ENCODE measurements at places on chromosomes 6 and 20. TPM values are rescaled to one million over a fixed set of nuclear protein-coding genes. Genes with fewer than 3 reads are reported as not detected.
A peak's percentile ranks its signal among the peaks of the same experiment; 100 is the strongest.

DNA sequence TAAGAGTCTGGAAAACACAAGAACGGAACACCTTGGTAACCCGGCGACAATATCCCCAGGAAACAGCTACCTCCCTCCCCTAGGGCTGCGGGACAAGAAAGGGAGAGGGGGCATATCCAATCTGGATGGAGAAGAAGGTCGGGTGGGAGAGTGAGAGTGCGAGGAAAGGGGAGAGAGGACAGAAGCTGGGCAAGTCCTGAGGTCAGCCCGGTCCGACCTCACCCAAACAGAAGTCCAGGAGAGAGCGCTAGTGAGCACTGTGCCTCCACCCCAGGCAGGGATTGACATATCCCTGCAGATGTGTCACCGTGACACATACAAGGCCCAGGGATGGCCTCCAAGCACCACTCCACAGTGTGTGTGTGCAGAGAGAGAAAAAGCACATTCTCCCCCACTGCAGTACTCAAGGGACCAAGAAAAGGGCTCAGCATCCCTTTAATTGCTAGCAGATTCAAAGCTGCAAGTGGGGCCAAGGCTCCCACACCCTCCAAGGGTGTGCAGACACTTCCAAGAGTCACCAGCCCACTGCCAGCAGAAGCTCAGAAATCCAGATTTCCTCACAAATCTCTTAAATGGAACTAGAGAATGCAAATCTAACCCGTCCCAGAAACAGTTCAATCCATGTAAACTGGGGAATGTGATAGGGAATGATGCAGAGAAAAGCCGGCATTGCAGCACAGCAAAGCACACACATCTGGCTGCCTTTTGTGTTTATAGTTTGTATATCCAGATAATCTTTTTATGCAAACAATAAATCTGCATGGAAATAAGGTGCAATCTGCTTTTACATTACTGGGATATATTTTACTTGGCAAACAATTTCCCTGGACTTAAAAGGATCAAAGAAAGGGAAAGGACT lies 3.1 kb downstream of the PXDC1 start:
- no peak for DNase-seq

- no peak for DNase-seq
Measured at GRCh38 chr6:69265090-69265489, 531.7 kb downstream of the LMBRD1 start.

GRCh38 chr6:39893286-39893685 lies 41.0 kb downstream of the MOCS1 start:
- DNase-seq, result no peak

GRCh38 chr6:42727087-42727611 lies 4.8 kb upstream of the PRPH2 start:
- DNase-seq, result no peak

GPANK1 gene
- 16.8 TPM for polyA plus RNA-seq

DNA sequence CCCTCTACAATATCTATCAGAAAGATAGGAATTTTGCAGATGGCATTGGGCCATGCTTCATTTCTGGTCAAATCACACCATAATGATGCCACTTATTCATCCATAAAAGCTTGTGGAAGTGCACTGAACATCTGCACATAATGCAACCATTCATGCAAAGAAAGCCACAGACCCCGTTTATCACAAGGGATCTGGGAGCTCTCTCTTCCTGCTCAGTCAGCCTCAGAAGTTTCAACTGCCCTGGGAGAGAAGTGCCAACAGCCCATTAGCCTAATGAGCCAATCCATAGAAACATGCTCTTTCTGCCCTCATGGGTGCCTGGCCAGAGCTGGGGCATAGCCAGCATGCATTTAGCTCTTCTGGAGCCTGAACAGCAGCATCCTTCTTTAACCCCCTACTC lies 85.8 kb downstream of the SLC35F1 start:
- DNase-seq, result no peak

FAM50B gene
- polyA plus RNA-seq, result 12.4 TPM

GRCh38 chr6:110980227-110980626 lies 1.6 kb upstream of the RPF2 start:
- DNase-seq, result no peak

DNA sequence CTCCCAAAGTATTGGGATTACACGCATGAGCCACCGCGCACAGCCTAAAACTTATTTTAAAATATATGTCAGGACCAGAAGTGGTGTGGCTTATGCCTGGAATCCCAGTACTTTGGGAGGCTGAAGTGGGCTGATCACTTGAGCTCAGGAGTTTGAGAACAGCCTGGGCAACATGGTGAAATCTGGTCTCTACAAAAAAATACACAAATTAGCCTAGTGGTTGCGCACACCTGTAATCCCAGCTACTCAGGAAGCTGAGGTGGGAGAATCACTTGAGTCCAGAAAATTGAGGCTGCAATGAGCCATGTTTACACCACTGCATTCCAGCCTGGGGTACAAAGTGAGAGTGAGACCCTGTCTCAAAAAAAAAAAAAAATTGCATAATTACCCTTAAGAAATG lies 13.7 kb downstream of the PXT1 start:
- DNase-seq, result no peak

GRCh38 chr6:108635505-108636226 lies 74.9 kb downstream of the FOXO3 start:
- DNase-seq, result no peak

DNA sequence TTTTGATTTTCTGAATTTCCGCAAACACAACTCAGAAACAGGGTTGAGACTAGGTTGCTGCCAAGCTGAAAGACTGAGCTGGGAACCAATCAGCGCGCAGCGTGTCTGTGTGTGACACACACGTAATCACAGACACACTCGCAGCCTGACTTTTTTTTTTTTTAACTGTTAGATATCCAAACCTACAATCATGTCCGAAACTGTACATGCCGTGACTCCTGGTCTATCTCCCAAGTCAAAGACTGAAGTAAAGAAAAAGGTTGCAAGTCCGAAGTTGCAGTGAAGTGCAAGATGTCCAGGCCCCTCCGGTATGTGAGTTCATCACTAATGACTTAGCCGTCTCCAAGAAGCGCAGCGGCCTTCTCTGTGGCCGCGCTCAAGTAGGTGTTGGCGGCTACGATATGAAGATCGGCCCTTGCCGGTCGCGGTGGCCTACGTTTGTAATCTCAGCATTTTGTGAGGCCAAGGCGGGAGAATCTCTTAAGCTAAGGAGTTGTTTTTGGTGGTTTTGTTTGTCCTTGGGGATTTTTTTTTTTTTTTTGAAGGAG lies 108.2 kb downstream of the HFE start:
- peak; percentile 90 for DNase-seq

DNA sequence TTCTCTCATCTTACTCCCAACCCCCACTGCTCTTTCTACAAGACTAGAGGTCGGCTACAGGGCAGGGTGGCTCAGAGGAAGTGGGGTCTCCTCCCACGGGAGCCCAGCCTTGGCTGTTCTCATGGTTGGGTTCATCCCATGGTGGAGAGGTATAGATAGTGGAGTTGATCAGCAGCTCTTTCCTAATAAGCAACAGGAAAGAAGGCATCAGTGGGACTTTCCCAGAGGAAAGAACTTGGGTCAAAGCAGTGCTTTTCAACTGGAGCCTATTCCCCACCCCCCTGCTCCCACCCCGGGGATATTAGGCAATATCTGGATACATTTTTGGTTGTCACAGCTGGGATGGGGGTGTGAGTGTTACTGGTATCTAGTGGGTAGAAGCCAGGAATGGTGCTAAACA lies 200.9 kb downstream of the NFATC2 start:
- DNase-seq, result no peak

DNA sequence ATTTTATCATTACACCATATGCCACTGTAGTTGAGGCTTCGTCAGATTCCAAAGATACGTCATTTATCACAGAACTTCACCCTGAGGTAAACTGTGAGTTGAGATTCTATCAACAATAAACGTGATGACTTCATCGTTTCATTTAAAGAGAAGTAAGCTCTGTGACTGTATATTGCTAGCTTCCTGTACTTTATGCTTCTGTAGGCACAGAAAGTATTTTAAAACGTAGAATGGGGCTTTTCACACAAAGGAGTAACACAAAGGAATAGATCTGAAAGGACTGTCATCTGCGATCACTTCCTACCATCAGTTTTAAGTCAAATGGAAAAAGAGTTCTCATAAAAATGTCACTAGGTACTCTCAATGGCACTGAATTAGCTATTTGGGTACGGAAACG lies 234.4 kb upstream of the MCHR2 start:
- DNase-seq, result no peak

- no peak for DNase-seq
Measured at GRCh38 chr6:80478030-80478429, 371.6 kb downstream of the BCKDHB start.

CDH4 gene
- polyA plus RNA-seq, result 1.1 TPM

DNA sequence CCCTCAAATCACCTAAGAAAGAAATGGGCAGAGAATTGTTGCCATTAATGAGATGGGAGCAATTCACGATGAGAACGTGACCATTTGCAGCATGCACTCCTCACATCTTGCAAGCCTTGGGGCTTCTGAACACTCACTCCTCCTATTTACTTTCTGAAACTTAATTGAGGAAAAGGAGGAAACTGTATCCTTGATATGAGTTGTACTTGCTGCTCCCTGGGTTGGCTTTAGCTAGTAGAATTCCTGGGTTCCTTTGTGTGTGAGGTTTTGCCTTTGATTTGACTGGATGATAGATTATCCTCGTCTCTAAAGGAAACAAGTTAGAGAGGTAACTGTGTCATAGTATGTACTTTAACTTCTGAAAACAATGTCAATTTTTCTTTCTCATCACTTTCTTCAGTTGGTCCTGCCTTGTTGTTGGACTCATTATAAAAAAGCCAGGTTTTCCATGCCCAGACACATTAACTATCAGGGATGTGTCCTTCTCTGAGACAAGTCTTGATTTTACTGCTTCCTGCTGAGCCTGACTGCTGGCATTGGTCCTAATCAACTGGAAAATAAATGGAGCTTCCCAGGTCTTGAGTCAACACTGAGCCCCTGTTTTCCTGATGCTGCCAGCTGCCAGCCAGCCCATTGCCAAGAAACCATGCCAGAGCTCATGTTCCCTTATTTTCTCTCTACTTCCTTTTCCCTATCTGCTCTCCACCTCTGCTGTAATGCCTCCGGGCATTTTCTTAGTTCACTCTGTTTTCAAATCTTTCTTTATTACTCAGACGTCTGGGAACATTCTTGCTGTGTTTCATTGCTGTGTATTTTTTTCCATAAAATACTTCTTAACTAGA lies 6.0 kb upstream of the MRAP2 start:
- DNase-seq, result no peak

- no peak for DNase-seq
Measured at GRCh38 chr20:12110711-12111110, 193.0 kb downstream of the BTBD3 start.

GRCh38 chr6:44635486-44635885 lies 248.0 kb downstream of the CDC5L start:
- DNase-seq, result no peak

DNA sequence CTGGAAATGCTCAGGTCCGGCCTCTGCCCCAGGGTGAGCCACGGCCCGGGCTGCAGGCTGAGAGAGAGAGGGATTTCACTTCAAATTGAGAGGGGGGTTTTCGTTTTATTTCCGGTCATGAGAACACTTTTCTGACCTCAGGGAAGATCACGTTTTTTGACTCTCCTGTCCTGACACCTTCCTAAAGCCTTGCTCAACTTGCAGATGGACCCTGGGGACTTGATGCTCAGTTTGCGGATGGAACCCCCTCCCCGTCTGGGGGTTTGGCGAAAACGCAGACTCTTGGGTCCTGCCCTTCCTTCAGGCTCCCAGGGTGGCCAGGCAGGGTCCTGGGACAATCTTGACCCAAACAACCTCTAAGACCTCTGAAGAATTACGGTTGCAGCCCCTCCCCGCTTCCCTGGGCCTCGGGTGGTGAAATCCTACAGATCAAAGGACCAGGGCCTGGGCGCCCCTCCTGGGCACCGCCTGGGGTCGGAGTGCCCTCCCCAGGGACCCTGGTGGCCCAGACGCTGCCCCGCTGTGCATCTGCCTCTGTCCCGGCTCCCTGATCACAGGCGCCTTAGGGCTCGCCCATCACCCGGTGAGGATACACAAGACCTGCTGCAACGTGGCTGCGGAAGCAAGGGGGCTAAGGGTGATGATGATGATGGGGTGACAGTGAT lies 148.2 kb downstream of the ERMARD start:
- no peak for DNase-seq

DNA sequence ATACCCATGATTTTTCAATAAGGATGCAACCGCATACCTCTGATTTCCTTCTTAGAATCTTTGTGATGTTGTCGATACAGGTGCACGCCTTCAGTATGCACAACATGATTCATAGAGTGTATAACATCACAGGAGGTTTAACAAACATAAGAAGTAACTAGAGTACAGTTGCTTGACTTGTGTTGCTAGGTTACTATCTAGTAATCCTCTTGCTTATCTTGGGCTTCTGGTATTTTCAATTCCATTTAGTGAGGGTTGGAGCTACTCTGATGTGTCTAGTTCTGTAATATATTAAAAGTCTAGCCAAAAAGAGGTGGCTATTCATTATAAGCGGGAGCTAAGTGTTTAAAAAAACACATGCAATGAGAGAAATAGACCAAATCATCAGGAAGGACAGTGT lies 85.5 kb upstream of the TENT5A start:
- no peak for DNase-seq

Measured in left renal pelvis (tissue), 4 donors.